ENCODE measurements at places on chromosomes 16 and 17.
A peak's percentile ranks its signal among the peaks of the same experiment; 100 is the strongest.

- DNase-seq: no peak
These were observed 670.1 kb upstream of the CA10 start for GRCh38 chr17:52828621-52829020.

- peak; percentile 65 for DNase-seq
These were observed at the start of gene TK2 for GRCh38 chr16:66549284-66550131. Gene TK2 (minus strand): TSS chr16:66550122. CDS start chr16:66550061, 61 bp downstream.

DNA sequence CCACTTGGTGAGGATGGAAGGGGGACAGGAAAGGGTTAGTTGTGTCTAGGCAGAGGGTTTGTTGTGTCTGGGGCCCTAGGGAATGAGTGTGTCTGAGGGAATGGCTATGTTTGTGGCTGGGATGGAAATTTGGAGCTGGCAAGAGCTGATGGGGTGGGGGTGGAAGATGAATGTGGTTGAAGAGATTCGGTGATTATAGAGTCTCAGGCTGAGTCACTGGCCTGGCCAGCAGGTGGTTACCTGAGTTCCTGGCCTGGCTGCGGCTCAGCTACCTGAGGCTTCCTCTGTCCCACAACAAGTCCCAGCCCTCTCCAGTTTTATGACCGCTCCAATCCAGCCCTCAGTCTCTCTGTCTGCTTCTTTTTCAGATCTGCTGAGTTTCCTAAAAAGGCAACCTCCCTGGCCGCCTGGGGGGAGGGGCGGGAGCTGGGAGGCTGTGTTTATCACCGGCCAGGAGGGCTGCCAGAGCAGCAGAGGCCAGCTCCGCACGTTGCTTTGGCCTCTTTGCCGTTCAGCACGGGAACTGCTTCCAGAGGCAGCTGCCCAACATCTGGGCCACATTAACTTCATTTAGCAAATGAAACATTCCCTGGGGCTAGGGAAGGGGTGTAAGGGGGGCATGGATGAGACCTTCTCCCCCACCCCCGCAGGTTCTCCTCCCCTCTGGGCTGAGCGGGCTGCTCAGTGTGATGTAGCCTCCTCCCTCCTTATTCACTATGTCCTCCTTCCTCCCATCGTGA lies 21.8 kb downstream of the ITGB3 start:
- DNase-seq: no peak

DNA sequence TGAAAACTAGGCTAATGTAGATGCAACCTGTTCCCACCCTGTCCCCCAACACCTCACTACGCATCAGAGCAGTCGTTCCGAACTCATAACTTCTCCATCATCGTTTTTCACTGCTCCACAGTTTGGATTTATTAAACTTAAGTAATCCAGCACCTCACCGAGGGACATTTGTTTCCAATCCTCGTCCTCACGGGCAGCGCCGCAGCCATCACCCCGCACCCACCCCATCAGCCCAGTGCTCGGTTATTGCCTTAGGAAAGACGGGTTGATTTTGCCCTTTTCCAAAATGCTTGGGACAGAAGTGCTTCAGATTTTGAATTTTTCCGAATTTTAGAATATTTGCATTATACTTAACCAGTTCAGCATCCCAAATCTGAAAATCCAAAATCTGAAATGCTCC lies 71.0 kb upstream of the DOC2B start:
- DNase-seq: no peak

GRCh38 chr17:80963812-80964543 lies 27.7 kb upstream of the CHMP6 start:
- DNase-seq: no peak

DNA sequence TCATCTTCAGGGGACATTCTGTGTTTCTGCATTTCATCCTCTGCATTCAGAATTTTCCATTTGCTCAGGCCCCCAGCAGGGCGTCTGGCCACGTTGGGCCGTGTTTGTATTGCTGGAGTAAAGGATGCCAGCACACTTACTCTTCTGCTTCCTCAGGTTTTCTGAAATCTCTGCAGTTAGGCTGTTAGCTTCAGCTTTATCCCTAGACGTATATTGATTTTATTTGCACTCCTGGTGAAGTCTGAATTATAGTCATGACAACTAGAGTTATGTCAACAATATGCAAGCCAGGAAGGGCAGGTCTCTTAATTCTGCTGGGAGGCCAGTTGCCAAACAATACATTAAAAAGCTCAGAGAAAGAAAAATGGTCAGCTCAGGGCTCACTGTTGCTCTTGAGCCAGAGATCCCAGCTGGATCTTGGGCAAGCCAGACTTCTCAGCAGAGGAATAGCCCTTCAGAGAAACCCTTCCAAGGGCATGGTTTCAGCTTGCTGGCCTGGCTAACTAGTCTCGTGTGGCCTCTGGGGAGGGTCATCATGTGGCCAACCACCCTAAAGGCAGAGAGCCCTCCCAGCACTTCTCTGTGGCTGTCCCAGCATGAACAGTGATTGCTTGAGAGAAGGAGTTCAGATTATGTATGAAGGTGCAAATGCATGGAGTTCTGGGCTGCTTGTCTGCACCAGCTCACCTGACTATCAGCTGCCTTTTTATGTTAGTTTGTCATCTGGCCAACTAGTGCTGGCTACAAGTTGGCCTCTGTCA lies 110.2 kb upstream of the CACNG5 start:
- no peak for DNase-seq

DNA sequence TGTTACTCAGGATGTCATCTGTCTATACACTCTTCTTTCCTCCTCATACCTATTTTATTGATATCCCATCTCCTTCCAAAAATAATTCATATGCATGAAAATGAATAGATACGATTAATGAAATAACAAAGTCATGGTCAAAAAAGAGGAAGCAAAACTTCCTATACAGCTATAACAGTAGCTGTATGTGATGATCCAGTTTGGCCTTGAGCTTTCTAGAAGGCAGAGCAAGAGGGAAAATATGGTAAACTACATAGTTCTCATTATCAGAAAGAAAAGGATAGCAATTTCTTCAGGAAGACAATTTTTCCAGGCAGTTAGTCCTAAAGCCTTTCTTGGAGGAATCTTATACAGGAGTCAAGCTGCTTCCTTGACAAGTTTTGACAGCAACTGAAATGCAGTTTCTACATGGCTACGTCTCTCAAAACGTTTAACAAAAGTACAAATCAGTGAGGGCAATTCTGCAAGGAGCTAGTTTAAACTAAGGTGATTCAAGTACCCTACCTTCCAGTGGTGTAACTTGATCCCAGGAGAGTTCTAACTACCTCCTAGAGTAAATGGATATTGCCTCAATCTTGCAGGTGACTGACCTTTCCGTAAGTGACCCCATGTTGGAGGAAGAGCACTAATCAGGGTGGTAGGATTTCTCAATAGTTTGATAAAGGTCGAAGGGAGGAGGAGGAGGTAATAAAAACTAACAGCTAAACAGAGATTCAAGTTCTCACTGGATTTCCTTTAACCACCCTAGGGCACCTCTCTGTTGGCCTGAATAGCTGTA lies 1.0 kb downstream of the SPAG5 start:
- DNase-seq: no peak

GRCh38 chr17:6061290-6061689 lies 8.9 kb upstream of the WSCD1 start:
- DNase-seq: no peak

GRCh38 chr16:66229651-66230050 lies 136.8 kb upstream of the CDH5 start:
- DNase-seq: no peak

- DNase-seq: no peak
These were observed 610.8 kb downstream of the KCNJ18 start for GRCh38 chr17:22303096-22303495.

DNA sequence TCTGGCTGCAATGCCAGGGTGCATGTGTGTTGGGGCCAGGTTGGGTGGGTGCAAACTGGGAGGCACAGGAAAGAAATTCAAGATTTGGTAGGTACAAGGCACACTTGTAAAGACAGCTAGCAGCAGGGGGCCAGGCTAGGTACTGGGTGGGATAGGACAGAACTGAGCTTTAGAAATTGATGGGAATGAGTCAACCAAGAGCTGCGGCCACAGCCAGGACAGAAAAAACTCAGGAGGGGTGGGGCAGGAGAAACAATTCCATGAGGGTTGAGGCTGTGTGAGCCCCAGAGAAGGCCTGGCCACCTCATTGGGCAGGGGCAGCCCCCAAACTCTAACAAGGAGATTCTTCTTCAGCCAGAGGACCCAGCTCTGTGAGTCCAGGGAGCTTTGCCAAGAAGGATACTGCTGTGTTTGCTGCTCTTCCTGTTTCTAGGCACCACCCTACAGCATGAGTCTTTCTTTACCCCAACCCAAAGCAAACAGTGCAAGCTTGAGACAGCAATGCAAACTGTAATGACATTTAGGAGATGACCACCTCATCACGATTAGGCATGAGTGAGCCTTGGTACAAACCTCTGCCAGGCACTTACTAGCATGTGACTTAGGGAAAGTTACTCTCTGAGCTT lies 21.3 kb upstream of the CCDC182 start:
- no peak for DNase-seq

GRCh38 chr17:9842057-9842758 lies 16.5 kb downstream of the GLP2R start:
- no peak for DNase-seq

DNA sequence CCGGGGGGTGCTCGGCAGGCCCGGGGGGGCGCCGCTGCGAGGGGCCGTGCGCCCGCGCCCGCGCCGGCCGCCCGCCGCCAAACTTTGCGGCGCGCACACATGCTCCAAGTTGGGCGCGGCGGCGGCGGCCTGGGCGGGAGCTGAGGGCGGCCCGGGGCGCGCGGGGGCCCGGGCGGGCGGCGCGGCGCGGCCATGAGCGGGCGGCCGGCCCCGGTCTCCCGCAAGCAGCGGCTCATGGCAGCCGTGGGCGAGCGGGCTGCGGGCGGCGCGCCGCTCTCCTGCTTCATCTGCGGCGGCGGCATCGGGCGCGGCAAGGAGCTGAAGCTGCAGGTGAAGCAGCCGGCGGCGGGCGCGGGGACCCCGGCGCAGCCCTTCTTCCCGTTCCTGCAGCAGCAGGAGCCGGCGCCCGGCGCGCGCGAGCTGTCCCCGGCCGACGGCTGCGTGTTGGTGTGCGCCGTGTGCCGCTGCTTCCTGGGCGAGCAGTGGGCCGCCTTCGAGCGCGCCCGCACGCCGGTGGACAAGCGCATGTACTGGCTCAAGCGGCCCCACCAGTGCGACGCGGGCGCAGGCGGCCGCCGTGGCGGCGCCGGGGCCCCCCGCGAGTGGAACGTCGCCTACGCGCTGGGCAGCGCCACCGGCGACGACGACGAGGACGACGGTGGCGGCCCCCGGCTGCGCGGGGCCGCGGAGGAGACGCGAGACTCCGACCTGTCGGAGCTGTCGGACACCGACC lies 57.2 kb upstream of the CIBAR2 start:
- DNase-seq: no peak

GRCh38 chr16:21244518-21245215 lies 11.2 kb downstream of the ANKS4B start:
- no peak for DNase-seq

DNA sequence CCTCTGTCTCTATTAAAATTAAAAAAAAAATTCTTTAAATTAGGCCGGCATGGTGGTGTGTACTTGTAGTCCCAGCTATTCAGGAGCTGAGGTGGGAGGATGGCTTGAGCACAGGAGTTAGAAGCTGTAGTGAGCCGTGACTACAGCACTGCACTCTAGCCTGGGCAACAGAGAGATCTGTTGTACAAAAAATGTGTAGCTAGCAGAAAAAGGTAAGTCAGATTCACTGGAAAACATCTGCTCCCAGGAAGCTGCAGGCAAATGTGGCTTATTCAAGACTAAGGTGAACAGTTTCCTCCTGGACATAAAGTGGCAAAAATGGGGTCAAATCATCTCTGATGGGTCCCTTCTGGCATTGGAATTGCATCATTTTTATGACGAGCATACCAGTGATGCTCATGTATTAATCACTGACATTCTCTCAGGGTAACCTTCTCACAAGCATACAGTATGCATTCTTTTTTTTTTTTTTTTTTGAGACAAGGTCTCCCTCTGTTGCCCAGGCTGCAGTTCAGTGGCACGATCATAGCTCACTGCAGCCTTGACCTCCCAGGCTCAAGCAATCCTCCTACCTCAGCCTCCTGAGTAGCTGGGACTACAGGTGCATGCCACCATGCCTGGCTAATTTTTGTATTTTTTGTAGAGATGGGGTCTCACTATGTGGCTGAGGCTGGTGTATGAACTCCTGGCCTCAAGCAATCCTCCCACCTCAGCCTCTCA lies 48.7 kb downstream of the CPPED1 start:
- no peak for DNase-seq

- no peak for DNase-seq
These were observed 267.2 kb upstream of the FOXF1 start for GRCh38 chr16:86243123-86243473.

DNA sequence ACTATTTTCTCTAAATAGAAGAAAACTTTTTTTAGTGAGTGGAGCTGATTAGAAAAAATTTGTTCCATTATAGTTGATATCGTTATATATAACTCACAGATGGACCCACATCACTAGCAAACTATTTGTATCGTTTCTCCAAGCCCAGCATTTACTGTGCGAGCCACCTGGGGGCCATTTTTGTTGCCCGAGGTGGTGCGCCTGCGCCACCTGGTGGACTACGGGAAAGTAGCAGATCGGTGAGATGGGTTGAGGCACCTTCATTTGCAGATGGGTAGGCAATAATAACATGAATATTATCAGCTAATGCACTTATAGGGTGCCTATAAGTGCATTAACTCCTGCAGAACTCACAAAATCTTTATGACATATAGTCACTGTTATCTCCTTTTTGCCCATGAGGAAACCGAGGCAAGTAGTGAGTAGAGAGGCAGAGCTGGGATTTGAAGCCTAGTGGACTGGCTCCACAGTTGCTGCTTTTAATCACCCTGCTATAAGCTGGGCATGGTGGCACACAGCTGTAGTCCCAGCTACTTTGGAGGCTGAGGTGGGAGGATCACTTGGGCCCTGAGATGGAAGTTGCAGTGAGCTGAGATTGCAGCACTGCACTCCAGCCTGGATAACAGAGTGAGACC lies 23.2 kb upstream of the NTN1 start:
- peak; percentile 72 for DNase-seq

GRCh38 chr17:67637901-67638641 lies 79.7 kb upstream of the NOL11 start:
- DNase-seq: no peak

- DNase-seq: no peak
These were observed 300.2 kb downstream of the MAP2K6 start for GRCh38 chr17:69714669-69715068.

- no peak for DNase-seq
These were observed 6.5 kb upstream of the PNPO start for GRCh38 chr17:47934856-47935255.

- DNase-seq: no peak
These were observed 173.3 kb upstream of the CACNG5 start for GRCh38 chr17:66661411-66662256.

- DNase-seq: no peak
These were observed 19.0 kb upstream of the CPHXL start for GRCh38 chr16:75745242-75745641.

- no peak for DNase-seq
These were observed 609.4 kb upstream of the SOX9 start for GRCh38 chr17:71511266-71511995.

DNA sequence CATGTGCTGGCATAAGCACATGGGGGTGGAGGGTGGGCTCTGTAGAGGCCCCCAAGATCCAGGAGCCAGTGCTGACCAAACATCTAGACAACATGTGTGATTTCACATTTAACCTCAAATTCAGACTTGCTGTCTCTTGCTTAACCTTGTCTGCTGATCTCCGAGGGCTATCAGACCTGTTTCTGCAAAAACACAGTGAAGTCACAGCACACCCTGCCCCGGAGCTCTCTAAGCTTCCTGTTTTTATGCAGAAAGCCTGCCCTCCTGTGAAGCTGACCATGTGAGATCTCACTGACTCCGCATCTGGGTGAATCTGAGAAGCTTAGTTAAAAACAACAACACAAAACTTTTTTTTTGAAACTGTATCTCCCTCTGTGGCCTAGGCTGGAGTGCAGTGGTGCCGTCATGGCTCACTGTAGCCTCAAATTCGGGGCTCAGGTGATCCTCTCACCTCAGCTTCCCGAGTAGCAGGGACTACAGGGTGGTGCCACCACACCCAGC lies 6.6 kb upstream of the DPEP2 start:
- DNase-seq: no peak

All from activated CD4-positive, alpha-beta T cell treated with anti-CD3 and anti-CD28 coated beads for 4 hours (primary cell).